T-helper 2 cell (primary cell): ENCODE measurements at places on chromosomes 7 and 10.

- DNase-seq, result no peak
Measured at GRCh38 chr7:132485600-132486273, 90.5 kb downstream of the PLXNA4 start.

GRCh38 chr10:76049581-76050290 lies 618.3 kb downstream of the LRMDA start:
- no peak for DNase-seq

GRCh38 chr7:27165996-27166530 lies 726 bp upstream of the HOXA9 start:
- DNase-seq, result no peak

GRCh38 chr10:108783897-108784296 lies 1139.4 kb downstream of the XPNPEP1 start:
- peak; percentile 46 for DNase-seq

DNA sequence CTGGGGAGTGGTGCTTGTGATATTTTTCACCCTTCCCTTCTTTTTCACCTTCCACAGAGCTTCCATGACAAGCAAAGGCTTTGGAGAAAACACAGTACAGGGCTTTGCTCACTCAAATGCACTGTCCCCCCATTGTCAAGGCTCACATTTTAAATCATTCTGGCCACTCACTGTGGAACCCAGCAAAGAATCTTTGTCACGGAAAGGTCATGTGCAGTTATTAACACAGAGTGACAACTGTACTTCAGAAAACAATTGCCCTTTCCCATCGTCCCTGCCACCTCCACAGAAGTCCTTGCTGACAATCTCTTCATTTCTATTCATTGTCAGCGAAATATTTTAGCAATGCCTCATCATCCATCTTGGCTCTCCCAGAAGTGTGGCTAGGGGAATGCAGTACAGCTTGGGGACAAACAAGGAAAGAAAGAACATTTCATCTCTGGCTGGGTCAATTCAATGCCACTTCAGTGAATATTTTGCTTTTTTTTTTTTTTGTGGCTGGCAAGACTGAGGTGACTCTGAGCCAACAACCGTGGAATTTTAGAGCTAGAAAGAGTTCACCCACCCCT lies 851.0 kb downstream of the KCNMA1 start:
- DNase-seq, result no peak

DNA sequence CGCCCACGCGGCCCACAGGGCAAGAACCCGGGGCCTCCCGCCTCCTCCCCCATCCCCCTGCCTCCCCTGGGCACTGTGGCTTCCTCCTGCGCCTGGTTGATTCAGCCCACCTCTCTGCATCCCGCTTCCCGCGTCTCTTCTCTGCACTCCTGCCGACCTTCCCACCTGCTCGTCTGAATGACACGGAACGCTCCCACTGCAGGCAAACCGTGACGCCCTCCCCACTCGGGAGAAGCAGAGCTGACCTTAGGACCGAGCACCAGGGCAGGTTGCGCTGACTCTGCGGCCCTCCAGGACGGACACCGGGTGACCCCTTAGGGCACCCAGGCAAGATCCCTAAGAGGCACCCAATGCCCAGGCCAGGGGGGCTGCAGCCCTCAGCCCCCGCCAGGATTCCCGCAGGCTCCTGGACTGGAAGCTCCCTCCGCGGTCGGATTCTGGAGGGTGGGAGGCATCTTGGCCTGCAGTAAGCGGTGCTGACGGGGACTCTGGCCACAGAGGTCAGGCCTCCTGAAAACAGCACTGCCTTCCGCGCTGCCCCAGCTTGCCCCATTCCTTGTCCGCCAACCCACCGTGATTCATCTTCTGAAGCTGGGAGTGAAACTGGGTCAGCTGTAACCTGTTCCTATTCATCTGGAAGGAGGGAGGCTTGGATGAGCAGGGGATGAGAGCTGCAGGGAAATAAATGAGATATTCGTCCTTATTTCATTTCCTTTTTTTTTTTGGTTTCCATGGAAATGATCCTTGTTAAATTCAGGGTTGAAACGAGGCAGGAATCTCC lies 990 bp downstream of the CALML3 start:
- DNase-seq, result no peak

- no peak for DNase-seq
Measured at GRCh38 chr7:139232904-139233303, 1.9 kb downstream of the UBN2 start.

GRCh38 chr7:27484451-27484850 lies 178.2 kb downstream of the HIBADH start:
- DNase-seq, result no peak

DNA sequence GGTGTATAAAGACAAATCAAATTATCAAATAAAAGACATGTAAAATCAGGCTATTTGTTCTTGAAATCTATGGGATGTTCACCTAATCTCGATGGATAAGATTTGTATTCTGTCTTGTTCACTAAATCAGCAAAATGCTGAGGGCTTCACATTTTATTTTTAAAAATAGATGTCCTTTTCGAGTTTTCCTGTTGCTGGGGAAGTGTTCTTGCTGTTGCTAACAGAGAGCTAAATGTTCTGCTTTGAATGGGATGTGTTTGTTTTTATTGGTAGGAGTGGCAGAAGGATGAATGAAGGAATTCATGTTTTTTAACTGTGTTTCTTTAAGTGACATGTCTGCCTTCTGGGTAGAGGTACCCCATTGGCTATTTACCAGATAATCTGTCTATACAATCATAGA lies 7.3 kb upstream of the SNX13 start:
- no peak for DNase-seq

DNA sequence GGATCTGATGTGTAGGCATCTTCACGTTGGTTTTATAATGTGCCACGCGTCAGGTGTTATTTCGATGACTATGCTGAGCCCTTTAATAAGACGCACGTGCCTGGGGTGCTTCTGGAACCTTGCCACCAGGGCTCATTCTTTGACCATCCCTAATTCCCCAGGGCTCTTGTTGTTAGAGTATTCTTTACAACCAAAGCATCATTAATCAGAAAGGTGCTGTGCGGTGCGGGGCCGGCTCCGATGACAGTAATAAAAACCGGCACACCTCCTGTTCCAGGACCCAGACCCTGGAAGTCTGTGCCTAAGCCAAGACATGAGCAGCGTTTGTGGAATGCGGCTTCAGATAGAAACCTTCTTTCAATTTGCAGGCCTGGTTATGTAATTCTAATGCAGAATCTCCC lies 58.4 kb downstream of the MGMT start:
- no peak for DNase-seq

DNA sequence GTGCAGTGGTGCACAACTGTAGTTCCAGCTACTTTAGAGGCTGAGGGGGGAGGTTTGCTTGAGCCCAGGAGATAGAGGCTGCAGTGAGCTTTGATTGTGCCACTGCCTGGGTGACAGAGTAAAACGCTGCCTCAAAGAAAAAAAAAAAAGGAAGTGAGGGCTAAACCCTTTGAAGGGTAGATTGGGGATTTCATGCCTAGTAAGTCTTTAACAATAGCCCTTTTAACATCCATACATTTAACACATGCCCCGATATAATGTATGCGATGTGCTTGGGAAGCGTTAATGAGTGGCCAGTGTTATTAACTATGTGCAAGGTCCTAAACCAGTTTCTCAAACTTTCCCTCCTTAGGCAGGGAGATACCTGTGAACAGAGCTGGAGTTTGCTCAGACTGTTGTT lies 229.2 kb upstream of the HPS1 start:
- DNase-seq, result no peak

DNA sequence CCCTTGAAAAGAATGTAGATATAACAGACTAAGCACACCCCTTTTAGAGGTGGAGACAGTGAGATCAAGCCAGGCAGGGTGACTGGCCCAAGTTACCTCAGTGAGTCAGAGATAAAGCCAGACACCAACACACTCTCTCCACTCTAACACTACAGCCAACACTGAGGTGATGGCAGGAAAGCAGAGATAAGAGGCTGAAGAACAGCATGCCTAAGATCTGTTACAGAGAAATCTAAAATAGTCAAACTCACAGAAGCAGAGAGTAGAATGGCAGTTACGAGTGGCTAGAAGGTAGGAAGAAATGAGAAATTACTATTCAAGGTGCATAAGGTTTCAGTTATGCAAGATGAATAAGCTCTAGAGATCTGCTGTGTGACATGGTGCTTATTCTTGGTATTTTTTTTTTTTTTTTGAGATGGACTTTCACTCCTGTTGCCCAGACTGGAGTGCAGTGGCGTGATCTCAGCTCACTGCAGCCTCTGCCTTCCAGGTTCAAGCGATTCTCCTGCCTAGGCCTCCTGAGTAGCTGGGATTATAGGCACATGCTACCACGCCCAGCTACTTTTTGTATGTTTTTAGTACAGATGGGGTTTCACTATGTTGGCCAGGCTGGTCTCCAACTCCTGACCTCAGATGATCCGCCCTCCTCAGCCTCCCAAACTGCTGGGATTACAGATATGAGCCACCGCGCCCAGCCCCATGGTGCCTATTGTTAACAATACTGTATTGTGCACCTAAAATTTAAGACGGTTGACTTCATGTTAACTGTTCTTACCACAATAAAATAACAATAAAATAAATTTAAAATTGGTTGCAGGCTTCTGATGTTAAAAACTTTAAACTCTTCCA lies 28.7 kb downstream of the ICA1 start:
- no peak for DNase-seq

DNA sequence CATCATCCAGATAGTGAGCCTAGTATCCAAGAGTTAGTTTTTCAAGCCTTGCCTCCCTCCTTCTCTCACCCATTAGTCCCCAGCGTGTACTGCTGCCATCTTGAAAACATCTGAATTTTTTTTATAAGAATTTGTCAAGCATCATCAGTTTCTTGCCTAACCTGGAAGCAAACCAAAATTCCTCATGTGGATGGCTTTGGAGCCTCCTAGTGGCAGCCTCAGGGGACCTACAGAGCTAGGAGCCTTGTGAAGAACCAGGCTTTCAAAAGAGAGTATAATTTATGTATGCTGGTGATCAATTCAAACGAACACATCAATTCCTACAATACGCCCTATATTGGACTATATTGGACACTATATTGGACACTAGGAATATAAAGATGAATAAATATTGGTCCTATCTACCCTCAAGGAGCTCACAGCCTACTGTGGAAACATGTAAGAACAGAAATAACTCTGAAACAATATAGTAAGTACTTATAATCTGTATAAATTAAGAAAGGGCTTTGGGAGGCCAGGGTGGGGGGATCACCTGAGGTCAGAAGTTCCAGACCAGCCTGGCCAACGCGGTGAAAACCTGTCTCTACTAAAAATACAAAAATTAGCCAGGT lies 63.4 kb downstream of the HPSE2 start:
- no peak for DNase-seq

DNA sequence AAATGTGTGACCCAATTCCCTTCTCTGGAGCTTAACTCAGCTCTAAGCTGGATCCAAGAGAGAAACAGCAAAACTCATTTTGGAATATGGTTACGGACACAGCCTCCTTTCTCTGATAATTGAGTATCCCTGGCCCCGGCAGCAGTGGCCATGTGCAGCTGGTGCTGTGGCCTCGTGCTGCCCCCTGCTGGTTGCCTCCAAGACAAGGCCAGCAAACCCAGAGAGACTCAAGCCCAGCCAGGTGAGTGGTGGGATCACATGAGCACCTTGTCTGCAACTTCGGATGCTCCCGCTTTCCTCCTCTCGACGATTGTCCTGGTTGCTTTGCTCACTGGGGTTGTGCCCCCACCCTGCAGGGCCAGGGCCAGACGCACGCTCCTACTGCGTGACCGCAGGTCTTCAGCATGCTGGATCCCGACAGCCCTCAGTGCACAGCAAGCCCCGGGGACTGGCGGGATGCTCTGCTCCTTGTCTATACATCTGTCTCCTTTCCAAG lies 19.4 kb downstream of the SFTPD start:
- DNase-seq, result peak; percentile 49

GRCh38 chr7:31087351-31087750 lies 35.2 kb downstream of the ADCYAP1R1 start:
- DNase-seq, result no peak

GRCh38 chr10:75291805-75292204 lies 56.0 kb upstream of the COMTD1 start:
- DNase-seq, result no peak

DNA sequence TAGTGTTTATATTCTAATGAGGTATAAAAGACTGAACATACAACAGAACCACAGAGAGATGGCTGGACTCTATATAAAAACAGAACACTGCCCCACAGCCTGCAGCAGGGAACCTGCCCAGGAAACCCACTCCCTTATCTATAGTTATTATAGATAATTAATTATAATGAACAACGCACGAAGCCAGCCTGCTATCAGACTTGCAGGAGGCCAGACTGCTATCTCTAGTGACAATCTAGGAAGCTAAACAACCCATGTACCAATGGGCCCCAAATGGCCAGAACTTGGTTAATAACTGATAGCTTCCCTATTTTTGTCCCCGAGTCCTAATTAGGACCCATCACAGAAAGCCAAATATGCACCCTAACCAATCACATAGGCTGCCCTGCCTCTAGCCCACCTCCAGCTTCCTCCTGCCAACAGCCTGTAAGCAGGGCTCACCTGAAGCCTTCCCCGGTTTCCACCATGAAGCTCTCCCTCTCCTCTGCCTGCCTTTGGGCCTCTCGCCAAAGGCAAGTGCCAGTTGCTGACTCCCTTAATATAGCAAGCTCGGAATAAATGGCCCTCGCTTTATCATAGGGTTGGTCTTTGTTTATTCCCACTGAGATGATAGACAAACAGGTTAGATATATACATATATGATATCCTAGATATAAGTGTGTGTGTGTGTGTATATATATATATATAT lies 74.5 kb downstream of the SYPL1 start:
- no peak for DNase-seq

DNA sequence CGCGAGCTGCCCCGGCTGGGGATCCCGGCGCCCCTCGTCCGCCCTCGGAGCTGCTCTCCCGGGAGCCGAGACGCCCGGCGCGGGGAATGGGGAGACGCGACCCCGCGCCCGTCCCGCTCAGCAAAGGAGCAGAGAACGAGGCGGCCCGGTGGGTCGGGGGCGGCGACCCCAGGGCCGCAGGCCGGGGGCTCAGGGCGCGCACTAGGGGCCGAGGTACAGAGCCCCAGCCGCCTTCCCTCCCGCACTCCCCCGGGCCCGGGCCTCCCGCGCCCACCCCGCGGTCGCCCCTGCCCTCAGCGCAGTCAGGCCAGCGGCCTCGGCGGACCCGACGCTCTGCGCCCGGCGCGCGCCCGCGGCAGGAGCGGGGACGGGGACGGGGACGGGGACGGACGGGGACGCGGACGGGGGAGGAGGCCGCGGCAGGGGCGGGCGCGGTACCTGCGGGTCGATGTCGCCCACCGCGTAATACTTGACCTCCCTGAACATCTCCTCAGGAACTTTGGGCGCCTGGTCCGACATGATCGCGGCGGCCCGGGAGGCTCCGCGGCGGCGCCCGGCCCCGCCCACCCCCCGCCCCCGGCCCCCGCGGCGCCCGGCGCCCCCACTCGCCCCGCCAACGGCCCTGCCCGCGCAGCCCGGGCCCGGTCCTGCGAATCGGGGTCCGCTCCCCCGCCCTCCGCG lies 373 bp downstream of the PAXIP1 start:
- DNase-seq, result no peak
